ENCODE measurements at places on chromosomes 12 and 14.
A peak's percentile ranks its signal among the peaks of the same experiment; 100 is the strongest.

DNA sequence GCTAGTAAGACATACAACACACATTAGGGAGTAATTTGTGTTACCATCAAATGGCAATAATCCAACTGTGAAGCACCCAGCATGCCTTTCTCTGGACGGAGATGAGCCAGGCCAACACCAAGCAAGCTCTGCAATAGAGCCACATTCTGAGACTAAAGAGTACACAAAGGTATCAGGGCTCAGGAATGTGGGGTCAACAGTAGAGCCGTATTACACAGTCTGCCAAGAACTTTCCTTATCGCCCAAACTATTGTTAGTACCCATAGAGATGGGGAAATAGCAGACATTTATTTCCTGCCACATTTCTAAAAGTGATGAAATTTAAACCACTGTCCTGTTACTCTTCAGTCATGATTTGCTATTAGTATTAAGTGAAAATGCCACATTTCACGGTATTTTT is 113.7 kb downstream of the BMP4 start:
- no peak for DNase-seq

GRCh38 chr14:95784137-95784536 is 70.2 kb upstream of the TCL1A start:
- no peak for DNase-seq

DNA sequence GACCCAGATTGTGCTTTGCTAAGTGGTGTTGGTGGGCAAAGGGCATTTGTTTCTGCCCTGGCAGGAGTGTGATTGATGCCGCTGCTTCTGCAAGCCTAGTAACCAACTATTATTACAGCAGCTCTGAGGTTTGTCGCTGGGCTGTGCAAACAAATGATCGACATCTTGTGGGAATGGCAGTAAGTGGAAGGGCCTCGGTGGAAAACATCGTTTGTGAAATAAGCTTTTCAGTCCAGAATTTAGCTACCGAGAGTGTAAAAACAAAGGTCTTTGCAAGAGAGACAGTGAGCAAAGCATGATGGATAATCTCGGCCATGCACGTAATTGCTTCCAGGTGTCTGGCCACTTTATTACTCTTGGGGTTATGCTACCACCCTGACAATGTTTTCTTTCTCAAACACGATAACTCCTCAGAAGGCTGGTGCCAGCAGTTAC is 397.7 kb upstream of the PRICKLE1 start:
- DNase-seq: no peak

DNA sequence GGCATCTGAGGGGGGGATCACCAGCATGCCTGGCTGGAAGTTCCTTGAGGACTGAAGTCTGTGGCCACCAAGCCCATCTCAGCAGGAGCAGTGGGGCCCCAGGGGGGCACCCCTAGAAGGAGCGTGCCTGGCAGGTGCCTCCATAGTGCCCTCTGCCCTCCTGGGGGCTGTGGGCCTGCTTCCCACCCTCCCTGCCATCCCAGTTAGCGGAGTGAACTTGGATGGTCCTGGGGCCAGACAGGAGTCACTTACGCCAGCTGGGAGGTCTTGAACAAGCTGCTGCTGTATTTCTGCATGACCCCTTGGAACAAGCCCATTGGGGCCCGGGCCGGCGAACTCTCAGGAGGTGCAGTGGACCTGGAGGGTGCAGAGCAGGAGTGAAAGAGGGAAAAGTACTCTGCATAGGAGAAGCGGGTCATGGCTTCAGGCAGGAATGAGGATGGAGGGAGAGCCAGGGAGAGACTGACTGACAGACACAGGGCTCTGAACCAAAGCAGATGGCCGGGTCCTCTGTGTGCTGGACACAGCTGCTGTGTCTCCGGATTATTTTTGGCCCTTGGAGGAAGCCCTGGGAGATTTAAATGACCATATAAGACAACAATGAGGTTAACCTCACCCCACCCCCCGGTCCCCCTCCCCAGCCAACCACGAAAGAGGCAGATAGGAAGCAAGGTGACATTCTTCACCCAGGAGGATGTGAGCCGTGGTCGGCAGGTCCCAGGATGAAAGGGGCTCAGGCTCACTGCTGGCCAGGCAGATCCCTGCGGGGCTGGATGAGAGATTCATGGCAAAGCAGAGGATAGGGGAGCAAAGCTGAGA is 19.6 kb downstream of the ASB2 start:
- no peak for DNase-seq

DNA sequence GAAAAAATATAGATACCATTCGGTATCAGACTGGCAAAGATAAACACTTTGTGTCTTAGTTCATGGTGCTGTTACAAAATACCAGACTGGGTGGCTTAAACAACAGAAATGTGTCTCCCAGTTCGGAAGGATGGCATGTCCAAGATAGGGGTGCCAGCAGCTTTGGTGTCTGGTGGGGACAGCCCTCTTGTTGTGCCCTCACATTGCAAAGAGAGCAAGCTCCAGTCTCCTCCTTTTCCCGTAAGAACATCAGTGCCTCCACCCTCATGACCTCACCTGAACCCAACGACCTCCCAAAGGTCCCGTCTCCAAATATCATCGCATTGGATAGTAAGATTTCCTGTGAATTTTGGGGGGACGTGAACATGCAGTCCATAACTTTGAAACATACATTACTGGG is 12.4 kb downstream of the ZBTB42 start:
- no peak for DNase-seq

DNA sequence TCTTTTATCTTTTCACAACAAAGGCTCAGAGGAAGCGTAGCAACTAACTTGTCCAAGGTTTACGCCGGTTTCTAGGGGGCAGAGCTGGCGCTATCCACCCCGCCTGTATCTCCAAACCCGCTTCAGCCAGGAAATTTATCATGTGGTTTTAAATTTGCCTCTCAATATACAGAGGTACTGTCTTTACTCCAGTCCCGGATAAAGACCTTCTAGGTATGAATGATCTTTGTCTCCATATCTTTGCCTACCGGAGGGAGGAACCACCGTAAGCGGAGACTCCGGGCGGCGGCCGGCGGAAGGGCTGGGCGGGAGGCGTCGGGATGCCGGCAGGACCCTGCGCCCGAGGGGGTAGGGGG is 693 bp upstream of the RIMKLB start:
- peak; percentile 13 for DNase-seq

DNA sequence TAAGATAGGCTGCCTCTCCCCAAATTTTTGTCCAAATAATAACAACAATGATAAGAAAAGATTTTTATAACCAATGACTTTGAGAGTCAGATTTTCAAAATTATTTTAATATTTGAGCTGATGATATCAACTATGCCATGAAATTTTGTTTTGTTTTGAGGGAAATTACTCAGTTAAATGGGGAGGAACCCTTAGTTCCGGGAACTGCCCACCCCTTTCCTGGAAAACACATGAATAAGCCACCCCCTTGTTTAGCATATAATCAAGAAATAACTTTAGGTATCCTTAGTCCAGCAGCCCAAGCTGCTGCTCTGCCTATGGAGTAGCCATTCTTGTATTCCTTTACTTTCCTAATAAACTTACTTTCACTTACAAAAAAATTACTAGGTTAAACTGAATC is 61.4 kb downstream of the HMGA2 start:
- DNase-seq: peak; percentile 21

DNA sequence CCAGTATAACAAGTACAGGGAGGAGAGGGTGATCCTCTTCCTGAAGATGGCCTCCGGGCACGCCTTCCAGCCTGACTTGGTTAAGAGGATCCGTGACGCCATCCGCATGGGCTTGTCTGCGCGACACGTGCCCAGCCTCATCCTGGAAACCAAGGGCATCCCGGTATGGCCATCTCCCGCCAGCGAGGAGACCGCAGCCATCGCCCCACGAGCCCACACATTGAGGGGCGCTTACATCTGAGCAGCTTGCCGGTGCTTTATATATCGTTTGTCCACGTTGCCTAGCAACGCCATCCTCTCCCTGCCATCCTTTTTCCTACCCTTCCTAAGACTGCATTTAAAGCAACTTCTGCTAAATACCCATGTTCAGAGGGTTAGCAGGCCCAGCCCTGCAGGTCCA is 71.5 kb downstream of the AACS start:
- no peak for DNase-seq

DNA sequence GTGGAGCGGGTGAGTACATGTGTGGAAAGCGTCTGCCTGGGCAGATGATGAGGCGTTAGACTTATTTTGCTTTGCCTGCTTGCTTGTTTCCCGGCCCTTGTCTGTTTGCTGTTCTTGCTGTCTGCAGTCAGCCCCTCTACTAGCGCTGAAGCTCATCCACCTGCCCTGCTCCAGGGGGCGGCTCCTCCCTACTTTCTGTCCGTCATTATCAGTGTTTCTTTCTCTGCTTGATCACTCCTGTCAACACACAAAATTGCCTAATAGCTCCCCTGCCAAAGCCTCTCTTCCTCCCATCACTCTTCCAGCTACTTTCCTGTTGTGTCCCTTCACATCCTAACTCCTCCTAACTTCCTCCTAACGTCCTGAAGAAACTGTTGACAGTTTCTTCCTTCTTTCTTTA is 34.9 kb upstream of the GALNT8 start:
- DNase-seq: no peak

DNA sequence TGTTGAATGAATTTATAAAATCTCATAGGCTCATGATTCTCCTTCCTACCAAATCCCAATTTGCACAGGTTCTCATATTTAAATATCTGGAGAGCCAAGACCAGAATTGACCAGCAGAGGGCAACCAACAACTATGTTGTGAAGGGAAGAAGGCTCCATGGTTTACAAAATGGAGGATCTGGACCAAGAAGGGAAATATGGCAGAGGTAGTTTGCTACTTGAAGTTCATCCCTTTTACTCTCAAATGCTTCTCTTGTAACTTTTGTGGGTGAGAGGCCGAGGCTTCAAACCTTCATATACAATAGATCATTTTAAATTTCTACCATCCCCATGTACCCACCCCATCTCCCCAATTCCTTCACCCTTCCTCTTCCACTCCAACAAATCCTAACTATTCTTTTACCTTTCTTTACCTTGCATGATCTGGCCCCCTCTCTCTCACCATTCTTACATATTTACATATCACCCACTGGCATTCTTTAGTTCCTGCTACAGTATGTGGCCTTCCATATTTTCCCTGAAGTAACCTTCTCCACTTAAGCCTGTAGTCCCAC is 3.8 kb upstream of the SMARCC2 start:
- peak; percentile 92 for DNase-seq

GRCh38 chr12:121858662-121859572 is at the start of gene HPD:
TSS of gene HPD (minus strand) at chr12:121858859. CDS start at chr12:121858823, 36 bp downstream.
- DNase-seq: no peak

DNA sequence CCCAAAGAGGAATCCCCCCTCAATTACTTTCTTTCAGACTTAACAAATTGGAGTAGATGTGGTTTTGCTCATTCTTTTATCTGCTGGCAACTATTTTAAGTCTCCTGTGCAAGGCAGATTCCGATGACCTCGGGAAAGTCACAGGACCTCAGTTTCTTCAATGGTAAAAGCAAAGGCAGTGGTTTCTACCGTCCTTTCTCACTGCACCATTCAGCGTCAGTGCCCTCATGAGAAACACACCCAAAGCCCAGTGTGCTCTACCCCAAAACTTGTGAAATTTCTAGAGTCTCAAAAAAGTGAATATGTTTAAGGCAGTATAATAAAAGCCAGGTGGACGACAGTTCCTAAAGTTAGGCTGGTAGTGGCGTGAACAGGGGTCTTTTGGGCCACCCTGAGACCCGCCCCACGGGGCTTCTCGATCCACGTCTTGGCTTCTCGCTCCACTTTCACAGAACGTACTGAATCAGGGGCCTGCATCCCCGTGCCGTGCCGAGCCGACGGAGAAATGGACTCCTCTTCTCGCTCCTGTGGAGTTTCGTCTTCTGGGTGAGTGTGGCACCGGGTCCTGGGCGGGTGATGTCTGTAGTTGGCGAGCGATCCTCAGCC is 1.3 kb upstream of the ARHGAP5 start:
- DNase-seq: peak; percentile 13
